ENCODE measurements at places on chromosomes 6 and 20.

DNA sequence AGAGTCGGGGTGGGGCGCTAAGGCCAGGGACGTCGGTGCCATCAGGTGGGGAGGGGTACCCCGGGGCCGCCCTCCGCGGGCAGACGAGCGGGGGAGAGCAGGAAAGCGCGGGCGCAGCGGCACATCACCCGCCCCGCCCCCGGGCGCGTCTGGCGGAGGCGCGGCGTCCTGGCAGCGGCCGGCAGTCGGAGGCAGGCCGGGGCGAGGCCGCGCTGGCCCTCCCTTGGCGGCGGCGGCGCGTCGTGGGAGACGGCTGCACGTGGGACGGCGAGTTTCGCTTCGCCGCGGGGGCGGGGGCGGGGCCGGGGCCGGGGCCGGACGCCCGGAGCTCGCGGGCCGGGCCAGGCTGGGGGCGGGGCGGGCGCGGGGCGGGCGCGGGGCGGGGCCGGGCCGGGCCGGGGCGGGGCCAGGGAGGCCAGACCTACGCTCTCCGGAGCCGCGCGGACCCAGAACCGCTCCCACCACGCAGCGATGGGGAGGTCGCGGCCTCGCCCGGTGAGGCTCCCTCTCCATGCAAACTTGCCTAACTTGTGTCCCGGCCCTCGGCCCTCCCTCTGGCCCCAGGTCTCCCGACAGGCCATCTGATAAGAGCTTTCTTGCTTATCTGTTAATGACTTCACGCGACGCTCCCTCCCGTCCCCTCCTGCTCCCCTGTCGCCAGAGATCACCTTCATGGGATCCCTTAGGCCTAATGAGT lies 12.5 kb downstream of the ITPR3 start:
- peak; percentile 74 for DNase-seq

DNA sequence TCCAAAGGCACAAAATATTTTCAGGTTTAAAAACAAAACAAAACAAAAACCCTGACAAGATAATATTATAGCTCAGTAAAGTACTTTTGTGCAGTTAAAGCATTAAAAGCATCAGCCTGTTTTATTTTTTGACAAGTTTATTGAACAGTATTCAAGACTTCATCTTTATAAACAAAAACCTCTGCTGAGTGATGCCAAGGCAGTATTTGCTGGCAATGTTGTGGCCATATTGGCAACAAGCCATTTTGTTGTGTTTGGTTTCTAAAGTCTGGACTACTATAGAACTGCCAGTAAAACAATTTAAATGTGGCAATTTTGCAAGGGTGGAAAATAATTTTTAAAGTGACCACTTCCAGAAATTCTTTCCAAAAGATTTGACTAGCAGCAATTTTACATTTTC lies 15.9 kb downstream of the CPNE1 start:
- DNase-seq = no peak

DNA sequence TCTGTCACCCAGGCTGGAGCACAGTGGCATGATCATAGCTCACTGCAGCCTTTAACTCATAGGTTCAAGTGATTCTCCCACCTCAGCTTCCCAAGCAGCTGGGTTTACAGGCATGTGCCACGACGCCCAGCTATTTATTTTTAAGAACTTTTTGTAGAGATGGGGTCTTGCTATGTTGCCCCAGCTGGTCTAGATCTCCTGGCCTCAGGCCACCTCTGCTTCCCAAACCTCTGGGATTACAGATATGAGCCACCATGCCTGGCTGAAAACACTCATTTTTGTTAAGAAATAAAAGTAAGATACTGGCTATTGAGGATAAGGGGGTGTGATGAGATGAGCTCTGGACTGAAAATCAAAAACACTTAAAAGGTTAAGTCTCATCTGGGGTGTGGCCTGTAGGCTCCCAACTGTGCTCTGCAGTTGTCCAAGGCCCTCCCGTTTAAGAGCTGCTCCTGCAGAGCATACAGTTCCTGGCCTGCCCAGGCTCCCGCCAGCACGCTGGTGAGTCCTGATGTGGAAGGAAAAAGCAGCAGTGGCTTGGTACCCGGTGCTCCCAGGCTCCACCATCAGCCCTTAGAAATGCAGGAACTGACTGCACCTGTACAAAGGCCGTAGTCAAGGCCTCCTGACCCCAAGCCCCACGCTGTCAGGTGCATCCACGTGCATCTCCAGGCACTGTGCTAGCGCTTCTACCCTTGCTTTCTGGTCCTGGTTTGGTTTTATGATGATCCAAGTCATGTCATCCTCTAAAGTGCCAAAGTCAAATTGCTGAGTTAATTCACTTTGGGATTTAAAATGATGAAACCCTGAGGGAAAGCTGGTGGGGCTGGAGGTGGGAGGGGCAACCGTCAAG lies 111.5 kb downstream of the TMEM242 start:
- DNase-seq = no peak

- DNase-seq = peak; percentile 79
These were observed 264.7 kb downstream of the DLL1 start for GRCh38 chr6:170025935-170026750.

- DNase-seq = no peak
These were observed 673.7 kb downstream of the HTR1B start for GRCh38 chr6:76789580-76789979.

DNA sequence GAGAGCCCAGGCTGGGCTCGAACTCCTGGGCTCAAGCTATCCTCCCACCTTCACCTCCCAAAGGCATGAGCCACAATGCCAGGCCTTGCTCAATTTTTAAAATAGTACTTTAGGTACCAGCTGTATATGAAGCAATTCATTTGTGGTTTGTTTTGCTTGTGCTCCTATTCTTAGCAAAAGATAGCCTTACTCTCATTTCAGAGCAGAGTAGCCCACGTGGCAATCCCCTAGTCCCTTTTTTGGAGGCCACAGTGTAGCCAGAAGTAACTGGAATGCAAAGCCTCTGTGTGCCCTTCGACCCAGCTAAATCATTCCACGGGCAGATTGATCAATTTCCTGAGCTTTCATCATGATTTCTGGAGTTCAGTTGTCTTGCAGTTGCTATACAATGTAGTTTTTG lies 372.2 kb downstream of the NRN1 start:
- DNase-seq = no peak

GRCh38 chr6:157230910-157231309 lies 92.4 kb downstream of the TMEM242 start:
- DNase-seq = no peak

GRCh38 chr6:1584146-1584545 lies 25.6 kb upstream of the FOXC1 start:
- no peak for DNase-seq

GRCh38 chr6:139249395-139249794 lies 42.4 kb downstream of the TXLNB start:
- DNase-seq = no peak

DNA sequence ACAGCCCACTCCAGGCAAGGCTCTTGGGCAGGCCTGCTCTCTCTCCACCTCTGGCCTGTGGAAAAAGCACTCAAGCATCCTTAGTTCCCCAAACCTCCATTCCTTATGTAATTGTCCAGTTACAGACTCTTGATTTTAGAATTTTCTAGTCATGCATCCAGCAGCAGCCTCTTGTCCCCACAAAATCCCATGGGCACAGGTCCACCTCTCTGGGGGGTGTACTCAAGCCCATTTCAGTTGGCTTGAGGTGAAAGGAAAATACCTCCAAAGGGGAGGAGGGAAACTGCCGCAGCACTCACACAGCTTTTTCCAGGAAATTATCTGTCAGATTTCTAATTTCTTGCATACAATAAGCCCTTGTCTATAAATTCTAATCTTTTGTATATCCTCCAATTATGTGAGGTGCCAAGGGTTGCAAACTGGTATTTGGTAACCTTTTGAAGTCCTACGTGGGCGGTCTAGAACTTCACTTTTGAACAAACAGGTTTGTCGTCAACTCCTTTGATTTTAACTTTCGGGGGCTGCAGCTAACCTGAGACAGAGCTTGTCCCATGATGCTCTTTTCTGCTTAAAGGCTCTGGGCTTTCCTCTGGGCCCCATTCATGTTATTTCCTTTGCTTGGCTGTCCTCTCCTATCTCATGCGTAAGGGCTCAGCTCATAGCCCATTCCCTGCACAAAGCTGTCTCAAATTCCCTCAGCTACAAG lies 104.7 kb upstream of the CEP85L start:
- DNase-seq = no peak

GRCh38 chr6:112936504-112936903 lies 589.4 kb downstream of the RFPL4B start:
- DNase-seq = no peak

DNA sequence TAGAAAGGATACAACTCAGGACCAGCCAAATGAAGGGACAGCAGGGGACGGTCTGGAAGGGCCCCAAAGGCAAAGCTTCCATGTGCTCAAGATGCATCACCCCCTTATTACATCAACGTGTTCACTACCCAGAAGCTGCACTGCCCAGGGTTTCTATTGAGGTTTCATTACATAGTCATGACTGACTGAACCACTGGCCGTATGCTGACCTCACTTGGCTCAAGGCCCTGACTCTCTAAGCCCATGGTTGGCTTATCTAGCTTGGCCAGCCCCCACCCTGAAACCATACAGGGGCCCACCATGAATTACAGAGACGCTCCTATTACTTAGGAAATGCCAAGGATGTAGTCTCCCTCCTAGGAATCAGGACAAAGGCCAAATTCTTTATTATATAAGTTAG lies 179.4 kb downstream of the FOXC1 start:
- no peak for DNase-seq

DNA sequence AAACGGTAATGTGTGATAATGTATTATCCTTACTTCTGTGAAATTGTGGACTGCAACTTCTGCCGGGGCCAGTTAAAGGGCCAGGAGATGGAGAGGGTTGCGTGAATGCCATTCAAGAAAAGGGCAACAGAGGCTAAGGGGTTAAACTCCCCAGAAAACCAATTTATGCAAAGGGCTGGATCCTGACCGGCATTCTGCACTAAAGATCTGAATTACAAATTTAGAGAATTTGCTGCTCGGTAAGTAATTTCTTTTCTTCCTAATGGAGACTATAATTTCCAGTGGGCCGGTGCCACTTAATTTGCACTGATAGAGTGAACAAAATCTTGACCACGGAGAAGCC lies 130.1 kb downstream of the BCAS1 start:
- DNase-seq = no peak

DNA sequence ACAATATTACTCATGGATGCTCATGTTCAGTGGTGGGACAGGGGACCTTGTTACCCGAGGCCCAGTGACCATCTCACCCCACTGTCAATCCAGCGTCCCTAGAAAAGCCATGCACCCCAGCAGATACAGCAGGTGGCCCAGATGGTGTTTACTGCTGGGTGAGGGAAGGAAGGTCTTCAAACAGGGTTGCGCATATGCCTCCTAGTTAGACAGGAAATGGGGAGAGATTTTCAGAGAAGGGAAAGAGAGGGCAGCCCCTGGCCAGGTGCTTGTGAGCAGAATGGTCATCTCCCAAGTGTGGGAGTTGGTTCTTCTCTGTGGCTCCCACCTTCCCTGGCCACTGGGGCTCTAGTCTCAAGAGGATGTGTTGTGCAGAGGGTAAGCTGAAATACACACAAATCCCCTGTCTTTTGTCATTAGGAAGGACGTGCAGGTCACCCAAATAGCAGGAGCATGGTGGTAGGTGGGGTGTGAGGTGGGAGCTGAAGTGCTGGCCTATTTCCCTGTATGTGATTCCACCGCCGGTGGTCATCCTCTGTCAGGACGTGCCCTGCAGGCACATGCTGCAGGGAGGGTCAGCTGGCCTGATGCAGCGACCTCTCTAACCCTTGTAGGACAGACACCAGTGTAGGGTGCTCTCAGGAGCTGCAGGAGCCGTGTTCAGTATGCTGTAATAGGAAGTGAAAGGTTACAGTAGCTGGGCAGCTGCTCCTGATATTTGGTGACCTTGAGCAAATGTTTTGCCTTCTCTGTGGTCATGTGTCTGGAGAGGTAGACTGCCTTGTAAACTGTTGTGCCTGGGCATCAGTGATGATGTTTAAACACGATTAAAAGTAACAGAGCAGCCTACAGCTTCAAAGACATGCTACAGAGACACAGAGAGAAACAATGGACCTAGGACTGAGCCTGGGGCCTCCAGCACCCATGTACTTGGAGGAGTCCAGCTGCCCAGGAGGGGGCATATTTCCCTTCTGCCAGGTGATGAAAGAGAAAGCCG lies 3.2 kb upstream of the CST3 start:
- DNase-seq = no peak

- no peak for DNase-seq
These were observed 11.1 kb downstream of the KCNB1 start for GRCh38 chr20:49471397-49471796.

DNA sequence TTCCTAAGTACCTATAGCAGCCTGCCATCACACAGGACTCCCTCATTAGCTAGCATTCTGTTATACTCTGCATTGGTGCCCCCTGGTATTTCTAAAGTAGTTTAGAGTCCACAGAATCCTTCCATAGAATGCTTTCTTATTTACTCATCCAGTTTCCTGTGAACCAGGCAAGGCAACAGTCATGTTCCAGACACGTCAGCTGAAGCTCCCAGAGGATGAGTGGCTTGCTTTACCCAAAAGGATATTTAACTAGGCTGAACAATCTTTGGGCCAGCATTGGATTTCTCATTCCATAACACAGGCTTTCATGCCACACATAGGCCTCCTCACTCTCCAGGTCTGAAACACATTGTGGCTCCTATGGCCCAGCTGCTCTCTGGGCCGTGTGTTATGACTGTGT lies 203.8 kb upstream of the MAP3K7 start:
- DNase-seq = no peak

- no peak for DNase-seq
These were observed 78.3 kb downstream of the PRKN start for GRCh38 chr6:162649271-162649670.

DNA sequence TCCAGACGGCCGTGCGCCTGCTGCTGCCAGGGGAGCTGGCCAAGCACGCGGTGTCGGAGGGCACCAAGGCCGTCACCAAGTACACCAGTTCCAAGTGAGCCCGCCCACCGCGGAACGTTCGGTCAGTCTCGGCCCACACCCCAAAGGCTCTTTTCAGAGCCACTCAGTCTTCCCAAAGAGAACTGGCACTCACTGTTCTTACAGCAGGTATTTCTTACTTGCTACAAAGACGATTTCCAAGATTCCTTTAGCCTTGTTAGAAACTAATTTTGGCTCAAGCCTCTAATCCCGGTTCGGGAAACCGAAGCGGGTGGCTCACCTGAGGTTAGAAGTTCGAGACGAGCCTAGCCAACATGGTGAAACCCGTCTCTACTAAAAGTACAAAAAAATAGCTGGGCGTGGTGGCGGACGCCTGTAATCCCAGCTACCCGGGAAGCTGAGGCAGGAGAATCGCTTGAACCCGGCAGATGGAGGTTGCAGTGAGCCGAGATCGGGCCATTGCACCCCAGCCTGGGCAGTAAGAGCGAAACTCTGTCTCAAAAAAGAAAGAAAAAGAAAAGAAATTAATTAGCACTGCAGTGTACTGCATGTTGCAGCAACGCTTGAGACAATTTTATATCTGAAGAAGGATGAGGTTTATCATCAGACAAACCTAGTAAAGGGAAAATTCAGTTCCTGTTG lies 73.1 kb downstream of the OR2B2 start:
- DNase-seq = peak; percentile 68

- DNase-seq = no peak
These were observed 6.0 kb downstream of the RGS17 start for GRCh38 chr6:153125032-153125431.

- DNase-seq = no peak
These were observed 89.6 kb upstream of the HS3ST5 start for GRCh38 chr6:114432400-114432799.

GRCh38 chr6:130598021-130598989 lies 228.9 kb upstream of the SMLR1 start:
- no peak for DNase-seq
